ENCODE measurements at places on chromosomes 7 and 10.

DNA sequence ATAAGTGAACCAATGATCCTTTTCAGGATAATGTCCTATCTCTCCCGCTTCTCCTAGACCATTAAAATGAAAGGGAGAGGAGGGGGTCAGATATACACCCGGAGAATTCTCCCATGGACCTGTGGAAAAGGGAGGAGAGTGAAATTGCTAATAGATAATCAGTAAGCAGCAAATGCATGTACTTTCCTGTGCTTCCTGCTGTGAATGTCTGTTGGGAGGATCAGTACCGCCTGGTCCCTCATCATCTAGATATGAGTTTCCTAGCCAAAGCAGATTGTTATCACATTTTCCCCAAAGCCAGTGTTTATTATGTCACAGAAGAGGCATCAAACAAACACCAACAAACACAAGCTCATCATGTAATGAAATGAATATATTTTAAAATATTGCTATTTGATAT lies 96.8 kb downstream of the GNAT3 start:
- DNase-seq, result no peak

GRCh38 chr7:129047761-129048160 lies 7.2 kb downstream of the TNPO3 start:
- DNase-seq, result no peak

- no peak for DNase-seq
These were observed 2.0 kb downstream of the INSIG1 start for GRCh38 chr7:155299535-155300202.

DNA sequence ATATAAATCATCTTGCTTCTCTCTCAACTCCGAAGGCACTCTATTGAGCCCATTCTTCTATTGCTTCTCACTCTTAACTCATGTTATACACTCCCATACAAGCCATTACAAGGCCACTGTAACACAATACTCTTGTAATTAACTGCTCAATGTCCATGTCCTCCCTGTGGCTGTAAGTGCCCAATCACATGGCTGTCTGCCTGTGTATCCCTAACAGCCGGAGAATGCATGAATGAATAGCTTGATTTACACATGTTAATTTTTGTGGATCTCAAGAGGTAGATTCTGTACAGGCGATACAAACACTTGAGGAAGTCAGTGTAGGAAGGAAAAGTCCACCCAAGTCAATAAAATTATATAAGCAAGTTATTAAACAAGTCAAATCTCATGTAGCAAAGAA lies 215.6 kb downstream of the DOCK4 start:
- no peak for DNase-seq

Data from stimulated activated CD8-positive, alpha-beta memory T cell treated with anti-CD3 and anti-CD28 coated beads, Interleukin-15, amount 100 ng/mL, for 4 hours (primary cell).